ENCODE measurements at places on chromosomes 1 and 21.

- DNase-seq = peak; percentile 26
These were observed 276.4 kb upstream of the B3GALT2 start for GRCh38 chr1:193462629-193463320.

DNA sequence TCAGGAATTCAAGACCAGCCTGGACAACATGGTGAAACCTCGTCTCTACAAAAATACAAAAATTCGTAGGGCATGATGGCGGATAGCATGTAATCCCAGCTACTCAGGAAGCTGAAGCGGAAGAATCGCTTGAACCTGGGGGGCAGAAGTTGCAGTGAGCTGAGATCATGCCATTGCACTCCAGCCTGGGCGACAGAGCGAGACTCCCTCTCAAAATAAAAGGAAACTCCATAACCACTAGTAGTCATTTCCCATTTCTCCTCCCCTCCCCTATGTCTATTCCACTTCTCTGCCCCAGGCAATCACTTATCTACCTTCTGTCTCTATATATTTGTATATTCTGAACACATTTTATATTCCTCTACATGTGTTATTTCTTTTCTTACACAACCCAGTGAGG, 4.0 kb upstream of the CEP350 start:
- no peak for DNase-seq

DNA sequence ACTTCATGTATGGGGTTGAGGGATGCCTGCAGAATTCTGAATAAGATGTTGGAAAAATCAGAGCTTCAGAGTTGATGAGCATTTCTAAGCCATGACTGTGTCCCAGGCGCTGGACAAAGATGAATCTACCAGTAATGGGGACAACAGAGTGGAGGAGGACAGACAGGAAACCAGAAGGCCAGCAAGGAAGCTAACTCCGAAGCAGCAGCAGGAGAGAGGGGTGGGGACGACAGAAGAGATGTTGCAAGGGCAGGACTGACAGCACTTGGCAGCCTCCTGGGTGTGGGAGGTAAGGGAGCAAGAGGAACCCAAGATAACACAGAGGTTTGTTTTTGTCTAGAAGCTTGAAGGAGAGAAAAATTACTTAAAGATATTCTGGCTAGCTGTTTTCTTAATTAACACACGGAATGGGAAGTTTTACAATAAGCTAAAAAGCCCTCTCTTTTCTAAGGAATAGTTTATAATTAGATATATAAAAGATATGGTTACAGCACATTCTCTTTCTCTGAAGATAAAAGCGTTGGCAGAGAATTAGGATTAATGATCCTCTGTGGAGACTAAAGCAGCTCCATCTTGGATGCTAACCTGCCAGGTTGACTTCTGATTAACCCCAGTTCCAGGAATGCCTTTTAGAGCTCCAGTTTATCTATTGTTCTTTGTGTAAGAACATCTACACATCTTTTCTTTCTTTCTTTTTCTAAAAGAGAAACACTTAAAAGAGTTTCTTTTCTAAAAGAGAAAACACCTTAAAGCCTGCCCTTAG, 92.7 kb downstream of the TENT5C start:
- no peak for DNase-seq

DNA sequence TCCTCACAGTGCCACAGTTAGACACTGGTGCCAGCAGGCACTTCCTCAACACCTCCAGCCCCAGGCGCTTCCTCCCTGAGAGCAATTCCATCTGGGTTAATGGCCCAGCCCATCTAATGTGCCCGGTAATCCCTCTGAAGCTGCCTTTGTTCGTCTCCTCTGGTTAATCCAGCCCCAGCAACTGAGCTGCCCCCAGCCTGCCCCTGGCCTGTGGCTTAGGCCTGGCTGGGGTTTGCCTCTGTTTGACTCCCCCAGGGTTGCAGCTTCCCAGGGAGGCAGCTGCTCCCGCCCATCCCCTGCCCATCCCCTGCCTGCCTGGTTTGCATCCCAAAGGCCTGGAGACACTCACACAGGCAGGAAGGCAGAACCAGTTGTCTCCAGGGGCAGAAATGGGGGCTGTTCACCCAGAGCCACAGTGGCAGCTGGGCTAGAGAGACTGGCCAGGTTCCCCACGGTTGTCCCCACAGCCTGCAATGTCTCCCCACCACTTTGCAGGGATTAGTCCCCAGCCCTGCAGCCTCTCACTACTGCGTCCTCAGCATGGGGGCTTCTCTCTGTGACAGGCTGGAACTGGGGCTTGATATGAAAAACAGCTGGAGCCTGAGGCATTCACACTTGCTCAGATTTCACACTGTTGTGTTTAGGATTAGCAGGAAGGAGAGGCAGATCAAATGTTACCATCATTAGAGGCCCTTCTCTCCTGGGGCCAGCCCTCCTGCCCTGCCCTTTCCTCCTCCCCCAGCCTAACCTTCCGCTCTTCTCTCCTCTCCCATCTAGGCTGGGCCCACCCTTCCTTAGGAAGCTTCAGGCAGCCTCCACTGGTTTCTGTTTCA, 120.2 kb downstream of the TLR5 start:
- DNase-seq = no peak

DNA sequence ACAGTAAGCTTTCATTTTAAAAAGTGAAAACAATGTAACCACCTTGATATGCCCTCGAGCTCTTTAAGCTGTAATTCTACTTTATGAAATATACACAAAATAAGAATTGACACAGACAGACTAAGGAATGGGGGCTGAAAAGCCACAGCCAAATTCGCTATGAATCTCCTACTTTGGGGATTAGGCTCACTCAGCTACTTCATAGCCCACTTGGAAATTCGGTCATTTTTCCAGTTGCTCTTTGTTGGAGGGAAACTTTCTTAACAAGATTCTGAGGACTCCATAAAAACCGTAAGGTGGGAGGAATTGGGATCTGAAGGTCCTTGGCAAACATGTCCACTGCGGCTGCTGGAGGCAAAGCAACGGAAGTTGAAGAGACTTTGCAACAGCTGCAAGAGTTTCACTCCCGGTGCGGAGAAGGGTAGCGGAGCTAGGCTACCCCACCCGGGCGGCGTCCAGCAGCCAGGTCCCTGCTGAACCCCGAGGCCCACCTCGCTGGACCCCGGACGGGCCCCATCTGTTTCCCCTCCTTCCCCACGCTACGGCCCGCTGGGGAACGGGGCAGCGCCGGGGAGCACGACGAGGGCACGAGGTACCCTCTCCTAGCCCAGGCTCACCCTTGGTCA, 634 bp downstream of the MYCBP start:
- peak; percentile 51 for DNase-seq

DNA sequence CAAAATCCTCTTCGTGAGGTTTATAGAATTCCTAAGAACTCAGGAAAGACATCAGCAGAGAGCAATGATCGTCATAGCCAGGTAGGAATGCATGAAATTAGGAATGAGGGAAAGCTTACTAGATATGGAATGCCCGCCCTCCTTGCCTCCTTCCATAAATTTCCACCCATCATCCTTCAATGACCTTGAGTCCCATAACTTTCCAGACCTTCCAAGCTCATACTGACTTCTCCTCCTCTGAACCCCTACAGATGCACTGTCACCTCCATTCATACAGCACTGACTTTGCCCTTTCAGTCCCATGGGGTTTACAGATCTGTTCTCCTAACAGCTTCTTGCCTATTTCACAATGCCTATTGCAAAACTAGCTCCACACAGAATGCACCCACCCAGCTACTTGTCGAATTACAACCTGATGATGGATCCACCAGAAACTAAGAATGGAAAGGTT, 23.8 kb upstream of the PPP1R15B start:
- DNase-seq = peak; percentile 73

- DNase-seq = peak; percentile 92
These were observed 2.0 kb downstream of the FCER1G start for GRCh38 chr1:161216945-161217712.

- no peak for DNase-seq
These were observed 34.1 kb upstream of the SLC25A33 start for GRCh38 chr1:9505143-9505542.

- no peak for DNase-seq
These were observed 488.6 kb upstream of the RGS18 start for GRCh38 chr1:191669629-191670028.

DNA sequence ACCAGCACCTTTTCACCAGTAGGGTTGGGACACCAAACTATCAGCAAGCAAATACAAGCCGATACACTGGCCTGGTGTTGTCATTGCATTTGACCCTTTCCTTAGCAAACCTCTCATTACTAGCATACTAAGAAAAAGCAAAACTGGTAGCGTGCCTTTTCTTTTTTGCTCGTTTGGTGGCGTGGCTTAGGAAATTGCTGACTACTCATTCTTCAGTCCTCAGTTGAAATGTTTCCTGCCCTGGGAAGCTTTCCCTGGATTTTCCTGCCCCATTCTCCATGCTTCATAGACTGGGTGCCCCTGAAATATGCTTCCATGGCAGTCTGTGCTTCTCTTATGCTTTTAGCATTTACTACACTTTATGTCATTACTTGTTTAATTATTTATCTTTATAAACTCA, 42.0 kb downstream of the MTR start:
- DNase-seq = no peak

GRCh38 chr1:119011116-119011515, 23.0 kb upstream of the TBX15 start:
- DNase-seq = no peak

GRCh38 chr1:230424391-230425251, 1.5 kb downstream of the PGBD5 start:
- DNase-seq = peak; percentile 29

DNA sequence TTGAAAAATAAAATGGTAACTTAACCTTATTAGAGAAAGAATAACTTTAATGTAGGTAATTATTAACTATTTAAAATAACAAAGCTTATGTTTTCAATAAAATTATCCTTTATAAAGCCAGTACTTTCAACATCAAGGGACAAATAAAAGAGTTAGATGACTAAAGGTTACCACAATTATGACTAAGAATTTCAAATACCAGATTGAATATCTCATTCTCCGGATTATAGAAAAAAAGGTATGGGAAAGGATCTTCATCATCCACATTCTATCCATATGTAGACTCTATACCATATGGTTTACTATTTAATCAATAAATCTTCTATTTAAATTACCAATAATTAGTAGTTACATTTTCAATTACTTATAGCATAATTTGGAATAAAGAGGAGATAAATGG, 62.8 kb downstream of the TOR3A start:
- no peak for DNase-seq

DNA sequence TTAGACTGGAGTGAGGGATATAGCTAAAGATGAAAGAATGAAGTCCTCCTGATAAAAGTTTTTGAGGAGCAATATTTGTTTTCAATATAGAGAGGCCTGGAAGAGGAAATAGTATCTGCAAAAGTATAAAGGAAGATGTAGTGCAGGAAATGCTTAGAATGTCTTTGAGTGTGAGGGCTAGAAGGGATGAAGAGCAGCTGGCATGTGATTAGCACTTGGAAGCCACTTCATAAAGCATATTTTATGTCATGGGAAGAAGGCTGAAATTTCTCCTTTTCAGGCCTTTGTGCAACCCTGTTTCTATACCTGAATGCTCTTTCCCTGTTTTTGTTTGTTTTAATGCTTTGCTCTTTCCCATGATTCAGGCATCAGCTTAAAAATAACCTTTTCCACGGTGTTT, 323.3 kb upstream of the DEPDC1 start:
- no peak for DNase-seq

DNA sequence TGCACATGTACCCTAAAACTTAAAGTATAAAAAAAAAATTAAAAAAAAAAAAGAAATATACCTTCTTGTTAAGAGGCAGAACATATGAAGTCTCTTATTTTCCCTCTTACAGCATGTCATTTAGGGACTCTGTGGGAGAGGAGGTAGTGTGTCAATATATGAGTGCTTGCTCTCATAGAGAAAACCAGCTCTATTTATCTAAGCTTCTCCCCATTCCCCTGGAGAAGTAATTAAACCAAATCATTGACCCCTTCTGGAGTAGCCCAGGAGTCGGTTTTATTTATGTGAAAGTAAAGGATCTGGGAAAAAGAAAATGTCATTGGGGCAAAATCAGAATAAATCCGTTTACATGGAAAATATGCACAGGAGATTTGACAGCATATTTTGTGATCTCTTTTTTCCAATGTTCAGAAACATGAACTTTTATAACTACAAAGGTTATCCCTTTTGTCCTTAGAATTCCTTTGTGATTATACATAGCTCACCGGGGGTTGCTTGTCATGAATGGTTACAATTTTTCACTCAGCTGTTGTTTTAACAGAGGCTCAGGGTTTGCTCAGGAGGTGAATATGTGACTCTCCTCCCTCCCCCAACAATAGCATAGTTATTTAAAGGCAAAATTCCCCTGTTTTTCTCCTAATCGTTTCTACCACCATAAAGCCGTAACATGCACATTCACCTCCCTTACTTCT, 114.5 kb upstream of the C1orf21 start:
- DNase-seq = no peak

GRCh38 chr1:46526013-46526690, 25.3 kb downstream of the KNCN start:
- DNase-seq = no peak

DNA sequence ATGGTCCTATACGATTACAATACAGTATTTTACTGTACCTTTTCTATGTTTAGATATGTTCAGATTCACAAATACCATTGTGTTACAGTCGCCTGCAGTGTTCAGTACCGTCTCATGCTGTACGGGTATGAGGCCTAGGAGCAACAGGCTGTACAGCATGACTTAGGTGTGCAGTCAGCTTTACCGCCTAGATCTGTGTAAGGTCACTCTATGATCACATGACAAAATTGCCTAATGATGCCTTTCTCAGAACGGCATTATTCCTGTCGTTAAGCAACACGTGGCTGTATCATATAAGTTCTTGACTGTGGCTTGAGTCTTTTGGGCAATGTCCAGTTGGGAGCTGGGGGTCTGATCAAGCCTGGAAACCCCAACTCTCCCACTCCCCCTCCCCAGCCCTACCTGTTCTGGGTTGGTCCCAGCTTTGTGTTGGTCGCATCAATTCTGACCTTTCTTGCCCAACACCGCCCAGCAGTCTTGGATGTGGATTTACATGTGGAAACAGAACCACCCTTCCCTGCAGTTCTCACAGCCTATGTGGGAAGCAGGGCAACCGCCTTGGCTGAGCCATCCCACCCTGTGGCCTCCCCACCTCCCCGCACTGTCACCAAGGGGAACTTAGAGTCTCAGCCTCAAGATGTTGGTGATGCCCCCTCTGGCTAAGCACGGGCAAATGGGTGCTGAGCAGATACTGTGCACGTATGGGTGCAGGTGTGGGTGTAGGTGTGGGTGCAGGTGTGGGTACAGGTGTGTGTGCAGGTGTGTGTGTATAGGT, 80.2 kb upstream of the ACTL8 start:
- DNase-seq = no peak

DNA sequence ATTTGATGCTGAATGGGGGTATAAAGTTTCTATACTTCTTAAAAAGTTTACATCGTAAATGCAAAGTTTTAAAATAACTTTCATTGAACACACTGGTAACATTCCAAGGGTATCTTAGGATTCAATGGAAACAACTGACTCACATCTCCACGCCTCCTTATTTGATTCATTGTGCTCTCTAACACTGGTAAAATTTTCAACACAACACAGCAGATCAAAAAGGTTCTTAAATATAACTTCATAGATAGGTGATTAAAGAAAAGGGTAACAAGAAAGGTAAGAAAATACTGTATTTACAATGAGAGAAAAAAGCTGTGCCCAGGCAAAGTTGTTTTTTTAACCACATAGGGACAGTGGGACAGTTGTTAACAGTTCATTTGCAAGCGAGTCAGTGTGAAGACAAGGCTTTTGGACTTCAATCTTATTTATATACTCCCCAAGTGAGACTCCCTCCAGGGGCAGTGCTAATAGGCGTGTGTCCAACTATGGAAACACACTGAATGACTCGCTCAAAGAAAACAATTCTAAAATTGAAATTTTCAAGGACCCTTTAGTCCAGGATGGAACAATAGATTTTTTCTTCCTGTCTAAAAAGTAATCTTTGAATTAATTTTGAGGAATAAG, 140.5 kb downstream of the TIAM1 start:
- no peak for DNase-seq
